ENCODE measurements at places on chromosomes 5 and 9. TPM values are rescaled to one million over a fixed set of nuclear protein-coding genes. Genes with fewer than 3 reads are reported as not detected.

The PCDHA2 gene
- total RNA-seq = not detected

The ADAMTSL1 gene
- total RNA-seq = 0.13 TPM

The HAVCR2 gene
- 0.34 TPM for total RNA-seq

The OGN gene
- not detected for total RNA-seq

The UBLCP1 gene
- 33.6 TPM for total RNA-seq

The GPR21 gene
- total RNA-seq = not detected

The PCDHGA8 gene
- total RNA-seq = 0.06 TPM

The PAPPA gene
- total RNA-seq = 30.6 TPM

The SLC12A2 gene
- total RNA-seq = 9.6 TPM

The SLC1A3 gene
- total RNA-seq = not detected

The ADAMTS12 gene
- 7.0 TPM for total RNA-seq

The ANKDD1B gene
- total RNA-seq = not detected

The KLHL3 gene
- 0.09 TPM for total RNA-seq

The FGF1 gene
- 0.25 TPM for total RNA-seq

The XRCC4 gene
- 9.1 TPM for total RNA-seq

The TMC1 gene
- total RNA-seq = 0.10 TPM

The TEK gene
- total RNA-seq = 0.05 TPM

The ARID3C gene
- 0.16 TPM for total RNA-seq

The CAMK2A gene
- 1.0 TPM for total RNA-seq

The OTP gene
- 0.05 TPM for total RNA-seq

The PAEP gene
- 0.45 TPM for total RNA-seq

The PCDHB14 gene
- 0.17 TPM for total RNA-seq

The SLCO6A1 gene
- total RNA-seq = not detected

The STC2 gene
- total RNA-seq = 35.0 TPM

The SLC36A3 gene
- not detected for total RNA-seq

The HRH2 gene
- total RNA-seq = 0.51 TPM

The SDHA gene
- total RNA-seq = 124 TPM

The FKTN gene
- 6.1 TPM for total RNA-seq

The LRRC19 gene
- not detected for total RNA-seq

The PKD2L2 gene
- total RNA-seq = 0.07 TPM

The LMX1B gene
- total RNA-seq = 0.77 TPM

The FSTL4 gene
- total RNA-seq = 3.8 TPM

The SCGB3A1 gene
- total RNA-seq = not detected

The PPP3R2 gene
- not detected for total RNA-seq

The SEMA6A gene
- 0.10 TPM for total RNA-seq

The CFAP157 gene
- not detected for total RNA-seq

The JADE2 gene
- 28.9 TPM for total RNA-seq

The ERCC6L2 gene
- 9.9 TPM for total RNA-seq

The SEC61B gene
- total RNA-seq = 307 TPM

The PTCD2 gene
- 10.4 TPM for total RNA-seq

The RORB gene
- not detected for total RNA-seq

The PRDM9 gene
- total RNA-seq = not detected

The DND1 gene
- total RNA-seq = 0.88 TPM

The SLU7 gene
- 46.0 TPM for total RNA-seq

The DOCK2 gene
- total RNA-seq = 3.3 TPM
